ENCODE measurements at places on chromosomes 6 and 20.

- no peak for DNase-seq
Observed at GRCh38 chr6:35215665-35216411, 2.1 kb downstream of the SCUBE3 start.

DNA sequence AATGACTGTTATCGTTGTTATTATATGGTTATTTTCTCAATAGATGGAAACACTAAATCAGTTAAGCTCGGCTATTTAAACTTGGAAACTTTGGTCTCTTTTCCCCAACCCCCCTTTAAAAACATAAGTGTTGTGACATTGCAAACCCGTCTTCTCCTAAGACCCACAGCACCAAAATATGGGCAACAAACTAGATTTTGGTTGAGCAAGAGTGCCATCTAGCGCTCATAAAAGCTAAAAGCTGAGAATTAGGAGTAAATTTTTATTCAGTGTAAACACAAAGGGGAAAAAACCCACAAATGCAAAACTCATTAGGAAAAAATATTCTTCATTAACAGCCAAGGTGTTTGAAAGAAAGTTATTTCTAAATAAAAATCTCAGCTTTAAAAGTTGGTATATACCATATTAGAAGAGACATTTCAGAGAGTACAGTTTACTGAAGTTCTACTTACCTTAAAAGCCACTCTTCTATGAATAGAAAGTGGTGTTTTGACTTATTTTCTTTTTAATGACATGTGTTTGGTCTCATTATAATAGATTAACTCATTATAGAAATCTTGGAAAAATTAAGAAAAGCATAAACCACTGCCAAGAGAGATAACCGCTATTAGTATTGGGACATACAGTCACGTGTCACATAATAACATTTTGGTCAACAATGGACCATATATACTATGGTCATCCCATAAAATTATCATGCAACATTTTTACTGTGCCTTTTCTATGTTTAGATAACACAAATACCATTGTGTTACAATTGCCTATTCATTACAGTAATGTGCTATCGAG lies 21.1 kb downstream of the SESN1 start:
- DNase-seq = no peak

- DNase-seq = no peak
Observed at GRCh38 chr6:145904391-145904790, 59.8 kb downstream of the SHPRH start.

- DNase-seq = no peak
Observed at GRCh38 chr20:57651881-57652605, 31.8 kb upstream of the ZBP1 start.

DNA sequence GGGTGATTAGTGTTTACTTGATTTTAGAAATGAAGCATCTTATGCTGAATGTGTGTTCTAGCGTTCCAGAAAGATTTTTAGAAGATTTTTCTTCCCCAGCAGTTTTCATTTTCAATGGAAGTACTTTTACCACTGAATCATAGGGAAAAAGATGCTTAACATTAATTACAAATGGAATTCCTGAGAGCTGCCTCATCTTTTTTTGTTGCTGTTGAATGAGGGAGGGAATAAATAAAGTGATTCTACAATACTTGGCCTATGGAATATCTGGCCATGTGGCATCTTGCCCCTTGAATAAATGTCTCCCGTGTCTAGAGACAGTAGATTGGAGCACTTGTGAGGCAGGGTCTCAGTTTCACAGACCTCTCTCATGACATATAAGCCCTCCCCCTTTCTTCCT lies 44.1 kb upstream of the SLC22A1 start:
- DNase-seq = no peak

GRCh38 chr6:103081876-103082630 lies 1688.5 kb downstream of the GRIK2 start:
- no peak for DNase-seq

DNA sequence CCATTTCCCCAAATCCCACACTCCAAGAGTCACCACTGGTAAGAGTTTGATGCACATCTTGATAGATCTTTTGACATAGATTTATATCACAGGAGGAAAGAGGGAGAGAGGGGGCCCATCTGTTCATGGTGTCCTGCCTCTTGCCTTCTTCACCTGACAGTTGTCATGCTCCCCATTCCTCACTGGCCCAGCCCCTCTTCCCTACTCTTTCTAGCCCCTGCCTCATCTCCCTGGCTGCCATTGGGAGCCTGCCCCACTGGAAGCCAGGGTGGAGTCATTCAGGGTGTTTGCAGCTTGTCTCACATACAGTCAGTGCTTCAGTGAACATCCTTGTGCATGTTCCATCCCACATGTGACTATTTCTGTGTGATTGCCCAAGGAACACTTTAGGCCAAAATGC lies 27.6 kb downstream of the SIRPA start:
- DNase-seq = no peak

DNA sequence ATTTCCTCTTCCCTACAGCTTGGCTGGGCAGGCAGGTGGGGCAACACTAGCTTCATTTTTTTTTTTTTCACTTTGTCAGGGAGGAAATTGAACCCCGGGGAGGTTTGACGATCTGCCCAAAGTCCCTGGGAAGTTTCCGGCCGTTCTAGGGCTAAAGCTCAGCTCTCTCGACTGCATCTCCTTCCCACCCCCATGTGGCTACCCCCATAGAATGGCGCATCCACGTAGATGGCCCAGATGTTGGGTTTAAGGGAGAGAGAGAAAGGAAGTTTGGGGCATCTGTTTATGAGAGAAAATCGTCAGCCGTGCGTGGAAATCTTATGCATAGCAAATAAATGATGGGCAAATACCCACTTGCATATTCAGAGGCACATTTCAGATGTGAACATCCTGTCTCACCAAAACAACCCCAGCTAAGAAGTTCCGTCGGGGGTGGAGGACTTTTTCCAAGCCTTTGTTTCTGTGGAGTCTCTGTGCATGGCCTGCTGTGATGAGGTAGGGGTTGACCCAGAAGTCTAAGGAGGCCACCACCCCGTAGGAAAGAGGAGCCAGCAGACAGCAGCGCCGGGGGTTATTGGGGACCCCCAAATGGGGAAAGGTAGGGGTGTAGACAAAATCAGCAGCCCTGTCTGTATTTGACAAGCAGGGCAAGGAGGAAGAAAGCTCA lies 40.5 kb upstream of the ZNF831 start:
- no peak for DNase-seq

GRCh38 chr6:147255948-147256674 lies 51.9 kb downstream of the STXBP5 start:
- no peak for DNase-seq

Measured in stimulated activated CD8-positive, alpha-beta memory T cell treated with anti-CD3 and anti-CD28 coated beads, Interleukin-2, amount 100 ng/mL, for 48 hours (primary cell).